ENCODE measurements at places on chromosomes 2 and 18.

- DNase-seq: no peak
Measured at GRCh38 chr2:16167870-16168426, 227.6 kb downstream of the MYCN start.

GRCh38 chr2:190663839-190664238, 15.0 kb downstream of the NAB1 start:
- no peak for DNase-seq

DNA sequence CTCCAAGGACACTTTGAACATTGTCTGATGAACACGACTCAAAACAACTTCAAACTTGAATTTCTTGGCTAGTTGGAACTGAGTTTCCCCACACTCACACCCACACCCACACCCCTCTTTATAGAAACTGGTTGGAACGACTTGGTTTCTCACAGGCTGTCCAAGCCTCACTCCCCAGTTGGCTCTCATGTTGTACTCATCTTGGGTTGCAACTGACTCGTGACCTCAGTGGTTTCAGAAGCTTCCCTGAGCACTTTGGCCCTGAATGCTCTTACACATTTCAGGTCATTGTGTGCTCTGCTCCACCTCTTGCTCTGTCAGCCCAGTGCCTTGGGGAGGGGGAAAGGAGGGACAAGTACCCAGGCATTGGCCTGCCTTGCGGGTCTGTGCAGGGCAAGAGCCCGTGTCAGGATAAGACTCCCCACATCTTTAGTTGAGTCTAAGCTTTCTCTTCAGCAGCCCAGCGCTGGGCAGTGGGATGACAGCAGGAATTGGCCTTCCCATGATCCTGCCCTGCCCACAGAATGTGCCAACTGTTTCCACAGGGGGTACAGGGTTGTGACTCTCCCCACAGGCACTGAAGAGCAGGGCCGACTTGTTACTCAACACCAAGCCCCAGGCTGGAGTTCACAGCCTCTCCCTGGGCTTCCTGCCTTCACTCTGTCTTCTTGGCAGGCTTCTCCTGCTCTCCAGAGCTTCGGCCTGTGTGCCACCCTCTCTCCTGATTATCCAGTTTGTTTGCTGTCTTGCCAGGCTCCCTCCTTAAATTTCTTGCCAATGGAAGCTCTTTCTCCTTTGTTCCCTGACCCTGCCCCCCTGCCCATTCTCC, 104.6 kb downstream of the RTN4 start:
- peak; percentile 86 for DNase-seq

DNA sequence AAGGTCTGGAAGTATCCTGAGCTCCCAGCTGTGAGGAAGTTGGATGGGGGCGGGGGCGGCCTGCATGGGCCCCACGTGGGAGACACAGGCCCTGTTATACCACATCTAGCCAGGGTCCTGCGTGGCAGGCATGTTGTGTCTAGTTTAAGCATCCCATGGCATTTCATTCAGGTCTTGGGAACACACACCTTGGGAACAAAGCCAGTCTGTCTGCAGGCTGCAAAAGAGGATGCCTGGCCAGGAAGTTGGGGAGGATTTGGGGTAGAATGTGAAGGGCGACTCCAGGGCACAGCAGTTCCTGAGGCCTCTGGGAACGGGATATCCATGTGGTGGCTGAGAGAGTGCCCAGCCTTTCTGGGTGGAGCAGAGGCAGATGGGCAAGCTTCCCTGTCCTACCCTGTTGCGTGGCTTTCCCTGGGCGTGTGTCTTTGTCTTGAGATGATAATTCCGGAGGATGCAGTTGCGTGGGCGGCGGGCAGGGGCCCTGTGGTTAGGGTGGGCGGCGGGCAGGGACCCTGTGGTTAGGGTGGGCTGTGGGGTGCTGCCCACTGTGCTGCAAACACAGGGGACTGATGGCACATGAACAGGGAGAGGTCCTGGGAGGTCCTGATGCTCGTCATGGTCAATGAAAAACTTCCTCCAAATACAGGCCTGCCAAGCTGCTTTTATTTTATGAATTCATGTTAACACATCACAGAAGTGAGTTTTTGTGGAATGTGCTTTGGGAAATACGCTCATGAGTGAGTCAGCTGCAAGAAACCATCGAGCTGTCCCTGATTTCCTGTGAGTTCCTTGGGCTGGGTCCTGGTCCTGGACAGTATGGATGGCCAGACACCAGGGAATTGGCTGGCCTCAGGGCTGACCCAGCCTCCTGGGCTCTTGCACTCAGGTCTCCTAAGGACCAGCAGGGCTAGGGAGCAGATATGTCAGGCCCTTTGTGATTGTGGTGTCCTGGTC, 90.0 kb upstream of the HS6ST1 start:
- no peak for DNase-seq

All from renal cortical epithelial cell (primary cell).